ENCODE measurements at places on chromosomes 1 and 21. TPM values are rescaled to one million over a fixed set of nuclear protein-coding genes. Genes with fewer than 3 reads are reported as not detected.

GRCh38 chr1:40017951-40018575, 22.5 kb upstream of the CAP1 start:
- no peak overlapping the region for H3K4me3 ChIP-seq
- H3K4me1 ChIP-seq, result no peaks in the 10 kb centered on the region
- H3K36me3 ChIP-seq, result no peaks in the 10 kb centered on the region
- H3K27me3 ChIP-seq, result no peaks in the 10 kb centered on the region
- no peak overlapping the region for H3K27ac ChIP-seq

- no peaks in the 10 kb centered on the region for H3K27me3 ChIP-seq
- no peaks in the 10 kb centered on the region for H3K36me3 ChIP-seq
- no peak overlapping the region for H3K4me3 ChIP-seq
- no peak overlapping the region for H3K27ac ChIP-seq
These were observed 259.1 kb downstream of the DSCAM start for GRCh38 chr21:40587736-40588346.

- DNase-seq, result no peak
- H3K4me3 ChIP-seq, result no peak overlapping the region
- H3K4me1 ChIP-seq, result no peaks in the 10 kb centered on the region
- H3K27me3 ChIP-seq, result no peaks in the 10 kb centered on the region
These were observed 44.5 kb upstream of the PRRX1 start for GRCh38 chr1:170619241-170620028.

GRCh38 chr1:172966844-172967540, 83.7 kb downstream of the TNFSF18 start:
- DNase-seq, result no peak
- H3K27me3 ChIP-seq, result no peaks in the 10 kb centered on the region
- no peak overlapping the region for H3K4me3 ChIP-seq

DNA sequence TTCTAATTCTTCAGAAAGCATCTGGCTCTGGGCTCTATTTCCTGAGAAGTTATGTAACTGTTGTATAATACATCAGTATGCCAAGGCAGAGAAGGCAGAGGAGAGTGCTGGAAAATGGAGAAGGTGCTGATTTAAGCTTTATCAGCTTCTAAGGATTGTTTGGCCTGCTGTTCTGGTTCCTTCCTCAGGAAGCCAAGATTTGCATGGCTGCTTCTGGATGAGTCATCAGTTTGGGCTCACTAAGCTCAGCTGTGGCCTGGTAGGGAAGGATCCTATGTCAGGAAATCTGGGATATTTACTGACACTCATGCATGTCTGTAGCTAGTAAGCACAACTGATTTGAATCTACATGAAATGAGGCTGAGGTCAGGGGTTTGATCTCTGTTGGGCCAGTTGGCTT, 73.2 kb upstream of the ADGRL4 start:
- no peak overlapping the region for H3K27ac ChIP-seq
- no peaks in the 10 kb centered on the region for H3K27me3 ChIP-seq
- H3K4me1 ChIP-seq, result no peaks in the 10 kb centered on the region
- no peak overlapping the region for H3K4me3 ChIP-seq

GRCh38 chr1:224519874-224520273, 85.3 kb upstream of the WDR26 start:
- no peak overlapping the region for H3K27ac ChIP-seq
- no peaks in the 10 kb centered on the region for H3K4me1 ChIP-seq
- DNase-seq, result no peak
- H3K4me3 ChIP-seq, result no peak overlapping the region
- no peaks in the 10 kb centered on the region for H3K36me3 ChIP-seq

- peaks cover 3% of the 10 kb centered on the region for H3K36me3 ChIP-seq
- H3K4me3 ChIP-seq, result peak overlapping the region; percentile 64
- DNase-seq, result no peak
- H3K4me1 ChIP-seq, result peaks cover 11% of the 10 kb centered on the region
- no peak overlapping the region for H3K27ac ChIP-seq
These were observed 457 bp downstream of the SRM start for GRCh38 chr1:11059155-11059967.

The RHD gene
- total RNA-seq, result not detected

DNA sequence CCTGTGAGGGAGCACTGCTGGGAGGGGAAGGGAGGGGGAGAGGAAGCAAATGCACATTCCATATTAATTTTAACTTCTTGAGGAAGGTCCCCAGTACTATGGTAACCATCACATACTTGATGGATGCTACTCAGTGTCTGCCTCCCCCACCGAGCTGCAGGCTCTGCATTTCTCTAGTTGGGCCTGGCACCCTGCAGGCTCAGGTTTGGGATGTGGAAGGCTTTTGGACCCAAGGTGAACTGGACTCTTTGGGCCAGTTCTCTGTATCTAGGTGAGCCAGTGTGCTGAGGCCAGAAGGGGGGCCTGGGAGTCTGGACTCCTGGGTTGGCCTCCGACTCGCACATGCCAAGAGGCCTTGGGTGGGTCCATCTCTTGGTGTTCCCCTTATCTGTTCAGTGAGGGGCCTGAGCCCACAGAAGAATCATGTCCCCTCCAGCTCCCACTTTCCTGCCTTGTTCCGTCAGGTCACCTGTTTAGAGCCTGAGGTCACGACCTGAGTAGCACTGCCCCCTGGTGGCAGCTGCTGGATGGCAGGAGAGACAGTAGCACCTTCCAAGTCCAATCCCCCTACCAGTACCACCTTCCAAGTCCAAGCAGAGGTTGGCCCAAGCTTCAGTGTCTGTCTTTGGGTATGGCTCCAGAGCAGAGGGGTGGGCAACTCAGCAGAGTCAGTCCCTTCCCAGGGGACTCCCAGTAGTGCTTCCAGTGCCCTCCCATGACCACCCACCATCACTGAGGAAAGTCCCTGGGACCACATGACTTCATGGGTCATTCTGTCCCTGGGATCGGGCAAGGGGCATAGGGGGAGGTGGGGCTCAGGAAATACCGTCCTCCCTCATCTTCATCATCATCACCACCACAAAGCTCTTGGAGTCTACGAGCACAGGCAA, 241.8 kb downstream of the TRABD2B start:
- DNase-seq, result peak; percentile 60
- no peak overlapping the region for H3K4me3 ChIP-seq
- H3K4me1 ChIP-seq, result peaks cover 5% of the 10 kb centered on the region
- no peak overlapping the region for H3K27ac ChIP-seq

- no peaks in the 10 kb centered on the region for H3K4me1 ChIP-seq
- peak; percentile 73 for DNase-seq
- peaks cover 3% of the 10 kb centered on the region for H3K36me3 ChIP-seq
- H3K4me3 ChIP-seq, result peak overlapping the region; percentile 90
These were observed 633 bp upstream of the CTPS1 start for GRCh38 chr1:40978886-40979240.

GRCh38 chr1:9108056-9108665, 20.7 kb downstream of the GPR157 start:
- H3K36me3 ChIP-seq, result peaks cover 4% of the 10 kb centered on the region
- H3K4me3 ChIP-seq, result no peak overlapping the region
- no peak overlapping the region for H3K27ac ChIP-seq

GRCh38 chr1:100187912-100188311, 9.9 kb upstream of the LRRC39 start:
- H3K36me3 ChIP-seq, result no peaks in the 10 kb centered on the region
- H3K27ac ChIP-seq, result peak overlapping the region; percentile 4
- H3K27me3 ChIP-seq, result no peaks in the 10 kb centered on the region
- H3K4me1 ChIP-seq, result peaks cover 7% of the 10 kb centered on the region
- no peak overlapping the region for H3K4me3 ChIP-seq

DNA sequence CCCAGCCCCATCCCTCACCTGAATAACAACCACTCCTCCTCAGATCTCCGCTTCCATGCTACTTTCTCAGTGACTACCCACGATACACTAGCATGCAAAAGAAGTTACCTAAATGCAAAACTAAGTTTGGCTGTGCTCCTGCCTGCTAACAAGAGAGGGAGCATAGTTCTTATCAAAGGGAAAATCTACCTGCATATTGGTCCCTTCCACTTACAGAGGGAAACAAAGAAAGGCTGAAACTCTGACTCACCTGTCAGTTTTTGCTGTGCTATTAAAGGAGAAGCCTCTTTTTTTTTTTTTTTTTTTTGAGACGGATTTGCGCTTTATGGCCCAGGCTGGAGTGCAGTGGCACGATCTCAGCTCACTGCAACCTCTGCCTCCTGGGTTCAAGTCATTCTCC, 43.8 kb upstream of the RAVER2 start:
- no peaks in the 10 kb centered on the region for H3K36me3 ChIP-seq
- H3K4me3 ChIP-seq, result no peak overlapping the region
- no peak overlapping the region for H3K27ac ChIP-seq
- no peaks in the 10 kb centered on the region for H3K4me1 ChIP-seq
- no peak for DNase-seq
- H3K27me3 ChIP-seq, result no peaks in the 10 kb centered on the region

DNA sequence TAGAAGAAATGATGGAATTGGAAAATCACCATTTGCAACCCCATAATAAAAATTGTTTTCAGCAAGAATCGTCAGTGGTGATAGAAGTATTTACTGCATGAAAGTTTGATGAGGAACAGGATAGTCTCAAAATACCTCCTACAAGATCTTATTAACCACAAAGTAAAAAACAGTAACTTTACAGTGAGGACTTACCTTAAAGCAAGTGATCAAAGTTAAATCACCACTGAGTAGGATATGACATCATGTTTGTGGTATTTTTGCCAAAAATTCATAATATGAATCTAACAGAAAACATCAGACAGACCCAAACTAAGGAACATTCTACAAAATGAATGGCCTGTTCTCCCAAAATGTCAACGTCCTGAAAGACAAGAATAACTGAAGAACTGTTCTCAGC, 19.9 kb downstream of the ALDH9A1 start:
- H3K36me3 ChIP-seq, result peaks cover 38% of the 10 kb centered on the region
- no peaks in the 10 kb centered on the region for H3K4me1 ChIP-seq
- no peak overlapping the region for H3K27ac ChIP-seq
- no peaks in the 10 kb centered on the region for H3K27me3 ChIP-seq
- no peak for DNase-seq
- no peak overlapping the region for H3K4me3 ChIP-seq

- peak; percentile 90 for DNase-seq
- H3K27ac ChIP-seq, result no peak overlapping the region
- no peaks in the 10 kb centered on the region for H3K4me1 ChIP-seq
- H3K4me3 ChIP-seq, result no peak overlapping the region
- H3K27me3 ChIP-seq, result no peaks in the 10 kb centered on the region
These were observed 34.8 kb downstream of the KCNQ4 start for GRCh38 chr1:40818264-40818961.

- no peak overlapping the region for H3K4me3 ChIP-seq
- H3K27ac ChIP-seq, result no peak overlapping the region
- H3K36me3 ChIP-seq, result no peaks in the 10 kb centered on the region
These were observed 17.6 kb downstream of the NOS1AP start for GRCh38 chr1:162087111-162087510.

GRCh38 chr1:242225767-242226573, 227.1 kb upstream of the MAP1LC3C start:
- no peaks in the 10 kb centered on the region for H3K4me1 ChIP-seq
- DNase-seq, result no peak
- H3K4me3 ChIP-seq, result no peak overlapping the region
- no peak overlapping the region for H3K27ac ChIP-seq
- H3K27me3 ChIP-seq, result no peaks in the 10 kb centered on the region
- H3K36me3 ChIP-seq, result no peaks in the 10 kb centered on the region

DNA sequence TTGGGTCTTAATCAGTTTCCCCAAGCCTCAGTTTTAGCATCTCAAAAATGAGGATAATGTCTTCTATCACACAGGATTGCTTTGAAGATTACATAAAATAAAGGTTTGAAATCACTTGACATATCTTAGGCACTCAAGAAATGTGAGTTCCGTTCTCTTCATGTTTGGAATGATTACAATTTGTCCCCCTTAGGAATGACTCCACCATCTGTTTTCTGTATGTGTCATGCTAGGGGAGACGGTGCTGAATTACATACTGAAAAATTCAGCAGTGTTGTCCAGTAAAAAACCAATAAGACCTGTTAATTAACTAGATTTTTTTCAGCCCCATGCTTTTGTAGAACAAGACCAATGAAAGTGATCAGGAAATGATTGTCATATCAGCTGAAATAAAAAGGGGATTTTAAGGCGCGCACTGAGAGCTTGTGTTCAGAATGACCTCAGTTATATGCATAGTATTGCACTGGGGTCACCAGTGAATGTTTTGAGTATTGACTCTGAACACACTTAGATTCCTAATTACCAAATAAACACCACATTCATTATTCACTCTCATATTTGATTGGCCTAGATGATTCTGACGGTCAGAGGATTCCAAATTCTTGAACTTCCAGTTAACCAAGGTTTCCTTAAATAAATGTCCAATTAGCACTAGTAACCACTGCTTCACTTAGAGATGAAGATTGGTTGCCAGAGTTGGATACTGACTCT, 114.5 kb upstream of the KCNK2 start:
- no peak for DNase-seq
- H3K27me3 ChIP-seq, result no peaks in the 10 kb centered on the region
- H3K4me3 ChIP-seq, result no peak overlapping the region
- no peak overlapping the region for H3K27ac ChIP-seq

The UBAP2L gene
- 131 TPM for total RNA-seq

DNA sequence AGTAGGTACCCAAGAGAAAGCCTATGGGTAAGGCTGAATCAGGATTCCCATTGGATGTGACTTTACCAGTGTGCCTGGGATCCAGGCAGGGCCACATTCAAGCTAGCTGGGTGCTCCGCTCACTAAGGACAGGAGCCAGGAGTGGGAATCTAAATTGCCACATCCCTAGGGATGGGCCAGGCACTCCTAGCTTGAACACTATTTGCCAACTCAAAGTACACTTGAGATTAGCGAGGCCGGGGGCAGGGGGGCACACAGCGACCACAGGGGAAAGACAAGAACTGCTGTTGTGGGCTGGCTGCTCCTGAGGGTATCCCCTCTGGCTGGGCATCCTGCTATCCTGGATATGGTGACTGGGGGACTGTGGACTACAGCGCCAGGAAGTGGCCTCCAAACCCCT, 4.3 kb downstream of the SLC45A3 start:
- no peak overlapping the region for H3K4me3 ChIP-seq
- H3K36me3 ChIP-seq, result no peaks in the 10 kb centered on the region
- DNase-seq, result no peak

DNA sequence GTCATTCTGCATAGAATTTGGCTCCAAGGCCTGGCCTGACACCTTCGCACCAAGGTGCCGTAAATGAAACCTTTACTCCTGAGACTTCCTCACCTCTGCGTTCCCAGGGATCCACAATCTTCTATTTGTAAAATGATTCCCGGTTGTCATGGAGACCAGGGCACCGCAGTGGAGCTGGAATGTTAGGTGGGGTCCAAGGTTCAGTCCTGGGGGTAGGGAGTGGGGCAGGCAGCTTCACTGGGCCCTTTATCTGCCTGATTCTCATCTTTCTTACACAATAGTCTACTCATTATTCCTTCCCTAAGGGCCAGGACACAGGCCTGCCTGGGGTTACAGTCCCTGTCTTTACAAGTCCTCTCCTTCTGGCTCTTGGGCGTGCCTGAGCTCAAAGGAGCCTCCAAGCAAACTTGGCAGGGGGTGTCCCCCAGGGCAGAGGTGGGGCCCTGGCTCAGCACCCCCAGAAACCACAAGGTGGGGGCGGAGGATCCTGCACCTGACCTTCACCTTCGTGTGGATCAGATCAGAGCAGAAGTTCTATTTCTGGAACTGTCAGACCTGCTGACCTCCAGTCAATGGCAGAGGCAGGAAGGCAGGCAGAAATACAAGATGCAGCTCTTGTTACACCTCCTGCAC, 51.1 kb downstream of the RIPK4 start:
- DNase-seq, result peak; percentile 77
- no peak overlapping the region for H3K4me3 ChIP-seq
- H3K36me3 ChIP-seq, result no peaks in the 10 kb centered on the region
- peak overlapping the region; percentile 80 for H3K27ac ChIP-seq
- H3K27me3 ChIP-seq, result no peaks in the 10 kb centered on the region
- H3K4me1 ChIP-seq, result peaks cover 13% of the 10 kb centered on the region

- no peaks in the 10 kb centered on the region for H3K27me3 ChIP-seq
- no peak overlapping the region for H3K4me3 ChIP-seq
- no peaks in the 10 kb centered on the region for H3K36me3 ChIP-seq
- H3K4me1 ChIP-seq, result no peaks in the 10 kb centered on the region
- no peak for DNase-seq
These were observed 76.3 kb upstream of the ZRANB2 start for GRCh38 chr1:71157151-71157550.

The CCDC17 gene
- 3.0 TPM for total RNA-seq
